ENCODE measurements at places on chromosomes 7 and 10.

- no peak for DNase-seq
Observed at GRCh38 chr10:119657725-119658124, 6.5 kb downstream of the BAG3 start.

DNA sequence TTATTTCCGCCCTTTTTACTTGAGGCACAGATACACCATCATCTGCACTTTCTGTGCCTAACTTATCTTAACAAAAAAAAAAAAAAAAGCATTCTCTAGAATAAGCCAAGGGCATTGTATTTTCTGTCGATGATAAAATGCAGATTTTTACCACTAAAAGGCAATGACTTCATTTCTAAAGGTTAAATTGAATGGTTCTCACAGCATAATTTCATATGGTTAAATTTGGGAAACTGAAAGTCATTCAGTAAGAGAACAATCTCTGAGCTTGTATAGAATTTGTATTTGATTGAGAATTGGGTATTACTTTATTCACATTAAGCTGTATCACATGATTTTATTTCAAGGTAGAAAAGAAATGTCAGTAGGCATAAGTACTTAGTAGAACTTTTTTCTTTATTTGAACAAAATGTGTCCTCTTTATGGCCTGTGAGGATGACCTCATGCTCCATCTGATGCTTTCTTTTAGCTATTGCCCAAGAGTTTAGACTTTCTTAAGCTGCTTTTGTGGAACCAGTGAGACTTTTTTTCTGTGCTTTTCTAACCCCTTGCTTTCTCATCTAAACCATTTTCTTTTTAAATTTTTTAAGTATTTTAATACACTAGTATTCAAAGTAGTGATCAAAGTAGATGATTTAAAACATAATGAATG lies 110.3 kb downstream of the LRRC4 start:
- no peak for DNase-seq

- DNase-seq = no peak
Observed at GRCh38 chr7:92665926-92666325, 75.7 kb upstream of the FAM133B start.

GRCh38 chr7:127807340-127807739 lies 155.3 kb downstream of the SND1 start:
- no peak for DNase-seq

GRCh38 chr10:103475437-103475836 lies 3.6 kb downstream of the CALHM3 start:
- no peak for DNase-seq

DNA sequence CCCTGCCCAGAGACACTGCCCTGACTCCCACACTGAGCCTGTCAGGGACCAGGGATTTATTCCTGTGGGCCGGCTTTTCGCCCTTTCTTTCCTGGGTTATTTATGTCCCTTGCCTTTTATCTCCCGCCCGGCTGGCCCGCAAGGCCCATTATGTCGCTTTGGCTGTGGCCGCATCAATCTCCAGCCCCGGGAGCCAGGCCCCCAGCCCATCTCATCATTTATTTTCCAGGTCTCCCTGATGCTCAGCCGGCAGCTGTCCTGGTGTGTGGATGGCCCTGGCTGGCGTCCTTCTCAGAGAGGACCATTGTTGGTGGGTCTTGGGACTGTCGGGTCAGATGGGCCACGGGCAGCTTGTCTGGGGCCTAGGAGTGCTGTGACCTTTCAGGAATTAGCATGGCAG lies 82.3 kb downstream of the FAM241B start:
- DNase-seq = no peak

DNA sequence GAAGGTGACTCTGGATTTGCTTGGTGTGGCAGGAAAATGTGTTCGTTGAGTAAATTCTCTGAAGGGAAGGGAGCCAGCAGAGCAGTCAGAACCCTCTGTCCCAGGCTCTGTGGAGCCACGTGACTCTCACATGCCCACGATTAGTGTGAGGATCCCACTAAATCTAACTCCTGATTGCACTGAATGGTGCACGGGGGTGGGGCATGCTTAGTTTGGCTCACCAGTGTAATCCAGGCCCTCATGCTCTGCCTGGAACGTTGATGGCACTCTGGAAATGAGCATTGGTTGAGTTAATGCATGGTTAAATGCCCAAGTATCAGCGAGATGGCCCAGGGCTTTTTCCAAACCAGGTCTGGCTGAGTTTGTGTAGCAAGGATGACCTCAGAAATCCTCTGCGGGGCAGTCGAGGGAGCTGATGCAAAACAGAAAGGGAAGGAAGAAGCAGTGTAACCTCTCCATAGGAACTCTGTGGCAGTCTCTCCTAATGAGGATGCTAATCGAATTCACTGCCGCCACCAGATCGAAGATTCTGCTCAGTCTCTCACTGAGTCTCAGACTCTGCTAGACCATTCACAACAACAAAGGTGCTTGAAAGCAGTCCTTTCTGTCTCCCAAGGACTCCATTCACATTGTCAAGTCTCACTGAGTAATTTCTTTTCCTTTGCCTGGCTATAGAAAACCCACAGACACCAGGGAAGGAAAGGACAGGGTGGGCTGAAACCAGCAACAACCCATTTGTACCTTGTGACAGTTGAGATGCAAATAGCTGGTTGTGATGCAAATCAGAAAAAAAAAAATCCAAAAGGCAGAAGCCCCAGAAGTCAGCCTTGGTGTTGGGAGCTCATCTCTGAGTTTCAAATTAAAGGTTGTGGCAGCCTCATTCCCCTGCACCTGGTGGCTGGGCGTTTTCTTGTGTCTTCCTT lies 98.1 kb downstream of the C10orf105 start:
- DNase-seq = no peak

- DNase-seq = no peak
Observed at GRCh38 chr7:44959433-44959951, 19.3 kb downstream of the MYO1G start.

- no peak for DNase-seq
Observed at GRCh38 chr7:107833684-107834106, 30.7 kb upstream of the SLC26A3 start.

DNA sequence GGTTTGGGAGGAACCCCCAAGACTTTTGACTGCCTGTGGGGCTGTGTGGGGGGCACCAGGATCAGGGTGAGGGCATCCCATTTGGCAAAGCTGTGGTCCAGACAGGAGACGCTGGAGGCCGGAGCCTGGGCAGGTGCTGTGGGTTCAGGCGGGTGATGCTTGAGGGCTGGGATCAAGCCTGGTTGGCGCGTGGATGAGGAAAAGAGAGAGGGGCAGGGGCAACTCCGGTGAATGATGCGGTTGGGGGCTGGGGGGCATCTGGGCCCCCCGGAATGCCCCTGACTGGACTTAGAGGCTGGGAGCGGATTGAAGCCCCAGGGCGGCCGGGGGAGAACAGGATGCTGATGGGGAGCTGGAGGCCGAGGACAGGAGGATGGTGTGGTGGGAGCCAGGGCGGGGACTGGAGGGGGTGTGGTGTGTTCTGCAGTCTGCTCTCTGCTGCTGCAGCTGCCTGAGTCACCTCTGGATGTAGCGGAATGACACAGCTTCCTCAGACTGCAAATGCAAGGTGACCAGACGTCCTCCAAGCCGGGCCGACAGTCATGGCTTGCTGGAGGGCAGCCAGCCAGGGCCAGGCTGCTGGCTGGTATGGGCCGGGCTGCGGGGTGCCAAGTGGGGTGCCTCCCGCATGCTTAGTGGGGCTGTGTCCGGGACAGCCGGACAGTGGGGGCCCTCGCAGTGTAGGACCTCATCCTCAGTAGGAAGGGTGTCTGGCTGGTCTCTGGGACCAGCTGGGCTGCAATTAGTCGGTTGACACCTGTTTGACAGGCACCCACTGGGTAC lies 3.2 kb downstream of the MAFK start:
- DNase-seq = no peak

GRCh38 chr7:151409667-151410404 lies at the start of gene WDR86:
Gene WDR86 (minus strand): TSS chr7:151410038. CDS start chr7:151409589, 449 bp downstream.
- no peak for DNase-seq

DNA sequence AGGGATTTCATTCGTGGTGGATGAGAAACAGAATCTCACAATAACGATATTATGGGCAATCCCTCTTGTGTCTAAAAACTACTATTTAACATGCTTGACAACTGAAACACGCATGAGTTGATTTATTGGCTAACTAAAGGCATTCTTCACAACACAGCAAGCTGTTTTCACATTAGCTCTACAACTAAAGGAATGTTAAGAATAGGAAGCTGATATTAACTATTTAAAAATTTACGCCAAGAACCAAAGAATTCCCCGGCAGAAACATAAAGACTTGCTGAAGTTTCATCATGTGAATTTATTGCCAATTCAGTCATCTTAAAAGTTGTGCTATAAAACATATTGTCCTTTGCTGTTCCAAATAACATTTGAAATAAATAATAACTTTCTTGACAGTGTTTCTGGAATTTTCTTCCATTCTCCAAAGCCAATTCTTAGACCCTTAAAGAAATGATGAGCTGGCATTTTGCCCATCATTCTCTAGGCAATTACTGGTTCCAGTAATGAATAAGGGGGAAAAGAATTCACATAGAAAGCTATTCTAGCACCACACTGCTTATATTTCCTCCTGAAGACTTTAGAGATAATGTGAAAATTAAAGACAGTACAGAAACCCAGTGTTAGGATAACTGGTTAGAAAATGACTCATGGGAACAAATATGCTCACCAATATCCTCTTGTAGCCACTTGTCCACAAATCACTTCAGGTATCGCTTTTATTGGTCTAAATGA lies 233.1 kb downstream of the PARD3 start:
- DNase-seq = no peak

- DNase-seq = no peak
Observed at GRCh38 chr7:154832557-154833138, 170.3 kb downstream of the PAXIP1 start.

GRCh38 chr7:87712571-87712970 lies 84.4 kb downstream of the RUNDC3B start:
- DNase-seq = no peak

DNA sequence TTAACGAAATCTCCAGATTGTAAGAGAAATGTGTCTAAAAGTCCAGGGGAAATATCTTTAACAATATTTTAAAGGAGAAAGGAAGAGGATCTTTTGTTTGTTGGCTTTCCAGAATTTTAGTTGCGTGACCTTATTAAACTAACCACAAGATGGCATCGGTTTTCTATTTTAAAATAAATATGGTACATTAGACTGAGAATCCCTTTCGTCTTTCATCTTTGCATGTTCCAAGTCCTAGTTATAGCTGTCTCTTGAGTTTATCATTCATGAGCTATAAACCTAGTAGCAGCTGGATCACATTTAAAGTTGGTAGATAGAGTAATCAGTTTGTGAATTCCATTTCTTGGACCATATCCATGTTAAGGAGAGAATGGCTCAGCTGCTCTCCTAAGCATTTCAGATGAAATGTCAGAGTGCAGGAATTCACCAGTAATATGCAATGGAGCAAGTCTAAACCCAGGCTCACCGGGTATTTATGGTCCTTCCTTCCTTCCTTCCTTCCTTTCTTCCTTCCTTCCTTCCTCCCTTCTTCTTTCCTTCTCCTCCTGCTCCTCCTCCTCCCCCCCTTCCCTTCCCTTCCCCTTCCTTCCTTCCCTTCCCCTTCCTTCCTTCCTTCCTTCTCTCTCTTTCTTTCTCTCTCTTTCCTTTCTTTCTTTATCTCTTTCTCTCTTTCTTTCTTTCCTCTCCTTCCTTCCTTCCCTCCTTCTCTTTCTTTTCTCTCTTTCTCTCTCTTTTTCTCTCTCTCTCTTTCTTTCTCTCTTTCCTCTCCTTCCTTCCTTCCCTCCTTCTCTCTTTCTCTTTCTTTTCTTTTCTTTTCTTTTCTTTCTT lies 57.8 kb upstream of the RAB18 start:
- no peak for DNase-seq

- no peak for DNase-seq
Observed at GRCh38 chr7:129191272-129191671, 2.8 kb downstream of the SMO start.

Measured in stimulated activated CD4-positive, alpha-beta T cell treated with anti-CD3 and anti-CD28 coated beads, Interleukin-2, amount 100 ng/mL, for 48 hours (primary cell).